ENCODE measurements at places on chromosomes 16 and 17. TPM values are rescaled to one million over a fixed set of nuclear protein-coding genes. Genes with fewer than 3 reads are reported as not detected.

GRCh38 chr16:69691980-69692911, 34.1 kb downstream of the NQO1 start:
- no peak for ATAC-seq

DNA sequence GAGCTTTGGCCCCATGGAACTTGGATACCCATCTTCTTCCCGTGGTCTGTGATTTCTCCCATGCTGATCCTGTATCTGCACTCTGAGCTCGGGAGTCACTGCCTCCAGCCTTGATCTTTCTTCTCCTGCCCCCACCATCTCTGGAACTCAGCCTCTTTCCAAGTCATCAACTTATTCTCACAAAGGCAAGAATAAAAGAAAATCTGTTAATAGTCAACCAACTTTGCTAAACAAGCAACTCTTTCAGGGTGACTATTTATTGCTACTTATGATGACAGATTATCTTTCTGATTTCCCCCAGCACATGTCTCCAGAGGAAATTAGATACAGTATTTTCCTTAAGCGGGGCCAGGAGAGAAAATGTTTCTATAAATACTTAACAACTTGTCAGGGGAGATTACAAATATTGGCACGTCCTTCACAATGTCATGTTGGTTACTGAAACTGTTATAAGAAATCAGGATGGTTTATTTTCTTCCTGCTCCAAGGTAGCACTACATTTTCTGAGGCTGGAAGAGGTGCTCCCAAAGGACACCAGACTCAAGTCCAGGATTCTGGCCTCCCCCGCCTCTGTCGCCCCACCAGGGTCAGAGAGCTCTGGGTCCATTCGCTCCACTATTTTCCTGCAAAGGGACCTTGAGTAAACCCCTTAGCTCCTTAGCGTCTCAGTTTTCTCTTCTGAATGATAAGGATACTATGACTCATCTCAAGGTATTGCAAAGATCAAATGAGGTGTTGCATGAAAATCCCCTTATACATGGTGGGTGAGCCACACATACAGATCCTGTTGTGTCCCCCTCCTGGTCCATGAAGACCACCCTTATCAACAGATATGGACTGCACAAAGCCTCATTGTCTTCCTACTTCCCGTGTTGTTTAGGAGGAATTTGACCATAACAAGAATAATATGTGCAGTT, 205.2 kb upstream of the WSCD1 start:
- ATAC-seq, result no peak

GRCh38 chr17:34178092-34178491, 77.0 kb upstream of the CCL2 start:
- no peak for ATAC-seq

DNA sequence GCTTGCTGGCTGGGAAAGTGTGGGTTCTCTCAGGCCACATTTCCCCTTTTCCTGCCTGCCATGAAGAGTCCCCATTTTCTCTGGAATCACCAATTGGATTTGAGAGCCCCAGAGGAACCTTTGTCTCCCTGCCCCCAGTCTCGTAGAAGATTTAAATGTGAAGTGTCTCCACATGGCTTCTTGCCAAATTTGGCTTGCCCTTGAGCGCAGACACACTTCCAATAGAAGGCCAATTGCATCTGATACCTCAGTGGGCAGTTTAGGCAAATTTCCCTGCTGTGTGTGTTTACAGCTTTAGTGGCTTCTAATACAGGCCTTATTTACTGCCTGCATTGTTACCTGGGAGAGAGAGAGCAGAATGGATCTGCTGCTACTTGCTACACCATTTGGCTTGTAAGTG, 29.7 kb downstream of the CDK5R1 start:
- no peak for ATAC-seq

GRCh38 chr17:77400445-77400870, 259.7 kb downstream of the SEC14L1 start:
- ATAC-seq, result peak; percentile 37

DNA sequence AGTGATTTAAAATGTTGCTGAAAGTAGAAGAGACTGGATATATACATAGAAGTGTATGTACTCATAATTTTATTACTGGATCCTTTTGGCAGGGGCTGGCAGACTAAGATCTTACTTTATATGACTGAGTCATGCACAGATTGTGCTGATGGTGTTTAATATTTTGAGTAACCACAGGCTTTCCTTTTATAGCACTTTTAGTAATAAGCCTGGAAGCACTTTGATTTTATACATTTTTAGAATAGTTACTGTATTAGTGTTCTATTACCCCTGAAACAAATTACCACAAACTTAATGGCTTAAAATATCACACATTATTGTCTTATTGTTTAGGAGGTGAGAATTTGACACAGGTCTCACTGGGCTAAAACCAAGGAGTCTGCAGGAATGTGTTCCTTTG, 113.4 kb upstream of the CDH8 start:
- no peak for ATAC-seq

- no peak for ATAC-seq
Measured at GRCh38 chr17:47840001-47840741, 902 bp downstream of the SCRN2 start.

DNA sequence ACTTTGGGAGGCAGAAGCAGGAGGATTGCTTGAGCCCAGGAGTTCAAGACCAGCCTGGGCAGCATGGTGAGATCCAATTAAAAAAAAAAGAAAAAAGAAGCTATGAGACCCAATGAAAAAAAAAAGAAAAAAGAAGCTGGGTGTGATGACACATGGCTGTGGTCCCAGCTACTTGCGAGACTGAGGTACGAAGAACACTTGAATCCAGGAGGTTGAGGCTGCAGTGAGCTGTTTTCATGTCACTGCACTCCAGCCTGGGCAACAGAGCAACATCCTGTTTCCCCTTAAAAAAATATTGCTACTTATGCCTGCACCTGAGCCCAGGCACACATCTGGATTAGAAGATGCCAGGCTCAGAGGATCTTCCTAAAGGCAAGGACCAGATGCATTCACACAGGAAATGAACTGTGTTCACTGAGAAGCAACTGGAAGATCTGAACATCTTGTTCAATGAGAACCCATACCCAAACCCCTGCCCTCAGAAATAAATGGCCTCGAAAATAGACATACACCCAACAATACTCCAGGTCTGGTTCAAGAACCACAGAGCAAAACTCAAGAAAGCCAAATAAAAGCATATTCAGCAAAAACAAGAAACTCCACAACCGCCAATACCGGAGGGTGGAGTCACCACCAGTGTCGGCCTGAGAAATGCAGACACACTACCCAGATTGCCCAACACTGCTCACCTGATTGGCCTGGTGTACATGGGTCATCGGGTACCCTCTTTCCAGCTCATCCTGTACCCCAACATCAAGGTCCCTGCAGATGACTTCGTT, 4.4 kb downstream of the RNF135 start:
- ATAC-seq, result no peak

DNA sequence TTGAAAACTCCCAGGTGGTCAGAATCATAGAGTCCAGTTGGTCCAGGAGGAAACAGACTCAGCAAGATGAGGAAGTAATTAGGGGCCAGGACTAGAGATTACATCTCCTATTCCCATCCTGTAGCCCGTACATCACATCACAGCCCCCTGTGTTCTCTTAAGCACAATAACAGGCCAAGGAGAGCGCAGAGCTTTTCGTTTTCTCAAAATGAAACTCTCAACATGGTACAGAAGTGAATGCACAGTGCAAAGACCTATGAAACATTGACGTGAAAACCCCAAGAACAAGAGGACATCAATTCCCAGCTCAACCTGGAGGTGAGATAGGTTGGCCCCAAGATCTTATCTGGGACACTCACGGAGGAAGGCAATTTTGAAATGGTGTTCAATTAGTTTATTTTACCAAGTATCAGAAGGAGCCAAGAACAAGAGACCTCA, 9.0 kb downstream of the PIK3R5 start:
- ATAC-seq, result no peak

KRTAP4-5 gene
- total RNA-seq, result not detected

MT4 gene
- 8.4 TPM for total RNA-seq

KRT23 gene
- total RNA-seq, result 3.1 TPM

Data from esophagus mucosa (tissue), 1 donor.